Myocyte (in vitro differentiated cells): ENCODE measurements at places on chromosomes 6 and 20. TPM values are rescaled to one million over a fixed set of nuclear protein-coding genes. Genes with fewer than 3 reads are reported as not detected.

DNA sequence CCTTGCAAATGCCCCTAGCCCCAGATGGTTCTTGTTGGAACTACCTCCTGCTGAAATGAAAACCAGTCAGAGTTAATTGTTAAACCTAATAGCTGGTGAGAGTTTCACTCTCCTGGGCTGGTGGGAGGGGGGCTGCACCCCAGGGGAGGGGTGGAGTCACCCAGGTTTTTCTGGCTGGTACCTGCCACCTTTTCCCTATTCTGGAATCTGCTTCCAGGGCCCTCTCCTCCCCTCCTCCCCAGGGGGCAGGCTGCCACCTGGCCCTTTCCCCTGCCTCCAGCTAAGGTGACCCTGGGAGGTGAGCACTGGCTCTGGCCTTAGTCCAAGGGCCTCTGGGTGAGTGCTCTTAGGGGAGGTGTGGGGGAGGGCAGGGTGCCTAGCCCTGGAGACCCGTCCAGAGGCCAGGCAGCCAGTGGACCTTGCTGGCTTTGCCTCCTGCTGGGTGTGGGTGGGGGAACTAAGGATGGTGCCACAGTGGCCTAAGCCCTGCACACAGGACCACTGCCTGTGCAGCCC is 48.8 kb upstream of the EPB41L1 start:
- no peak for DNase-seq

DNA sequence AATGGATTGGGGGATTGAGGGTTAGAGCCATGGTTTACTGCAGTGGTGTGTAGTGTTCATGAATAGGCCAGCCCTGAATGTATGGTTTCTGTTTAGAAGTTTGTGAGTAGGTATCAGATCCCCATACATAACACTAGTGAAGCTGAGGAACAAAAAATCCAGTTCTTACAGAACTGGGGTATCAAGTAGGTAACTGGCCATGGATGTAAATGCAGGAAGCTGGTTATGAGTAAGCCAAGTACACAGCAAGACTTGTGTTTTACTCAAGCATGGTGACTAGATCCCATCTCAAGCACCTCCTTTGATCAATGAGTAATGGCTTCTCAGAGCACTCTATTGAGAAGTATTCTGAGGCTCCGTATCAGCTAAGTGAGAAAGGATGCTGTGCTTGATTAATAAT is 613.7 kb upstream of the FLRT3 start:
- DNase-seq, result no peak

Gene CYP24A1
- total RNA-seq, result 0.10 and 0.35 TPM in 2 replicates

DNA sequence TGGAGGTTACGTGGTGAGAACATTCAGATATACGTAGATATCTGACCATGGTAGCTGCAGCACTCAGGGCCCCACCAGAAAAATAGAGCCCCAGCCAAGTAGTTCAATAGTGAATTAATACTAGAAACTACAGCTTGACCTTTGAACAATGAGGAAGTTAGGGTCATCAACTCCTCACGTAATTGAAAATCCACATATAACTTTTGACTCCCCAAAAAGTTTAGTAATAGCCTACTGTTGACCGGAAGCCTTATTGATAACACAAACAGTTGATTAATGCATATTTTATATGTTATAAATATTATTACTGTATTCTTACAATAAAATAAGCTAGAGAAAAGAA is 117.9 kb downstream of the SNX5 start:
- no peak for DNase-seq

GRCh38 chr6:6872459-6873344 is 235.1 kb upstream of the RREB1 start:
- peak; percentile 19 for DNase-seq

DNA sequence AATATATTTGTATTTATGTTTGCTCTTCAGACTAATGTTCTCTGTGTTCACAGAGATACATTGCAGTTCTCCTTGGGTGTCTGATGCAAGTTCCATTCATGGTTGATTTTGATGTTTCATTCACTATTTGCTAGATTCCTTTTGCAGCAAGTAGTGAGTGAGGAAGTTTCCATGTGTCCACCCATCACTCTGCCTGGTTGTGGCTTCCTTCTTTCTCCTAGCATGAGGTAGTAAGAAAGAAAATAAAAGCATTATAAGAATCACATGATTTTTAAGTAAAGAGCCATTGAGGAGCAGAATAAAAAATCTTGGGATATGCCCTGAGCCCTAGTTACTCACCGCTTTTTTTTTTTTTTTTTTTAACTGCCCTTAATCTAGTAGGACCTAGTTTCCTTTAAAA is 8.7 kb downstream of the SASH1 start:
- DNase-seq, result no peak

Gene TNFRSF6B
- total RNA-seq, result 4.9 and 5.2 TPM in 2 replicates

GRCh38 chr6:7086488-7086887 is 21.3 kb upstream of the RREB1 start:
- no peak for DNase-seq

DNA sequence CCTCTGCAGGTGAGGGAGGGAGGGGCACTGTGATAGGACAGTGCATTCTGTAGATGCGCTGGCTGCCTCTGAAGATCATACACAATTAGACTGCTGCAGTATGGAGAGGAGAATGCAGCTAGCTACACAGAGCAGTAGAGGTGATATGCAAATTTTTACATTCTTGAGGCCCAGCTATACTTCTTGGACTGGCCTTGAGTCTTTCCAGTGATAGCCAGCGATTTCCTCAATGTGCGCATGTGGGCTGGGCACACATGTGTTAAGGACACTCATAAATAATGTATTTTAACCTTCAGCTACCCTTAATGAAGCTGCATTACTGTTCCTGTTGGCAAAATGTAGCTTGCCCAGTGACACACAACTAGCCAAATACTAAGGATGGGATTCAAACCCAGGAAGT is 19.0 kb downstream of the TTPAL start:
- DNase-seq, result no peak

GRCh38 chr6:139531148-139532115 is 157.0 kb upstream of the CITED2 start:
- no peak for DNase-seq
